Naive thymus-derived CD8-positive, alpha-beta T cell (primary cell): ENCODE measurements at places on chromosomes 13 and 19. TPM values are rescaled to one million over a fixed set of nuclear protein-coding genes. Genes with fewer than 3 reads are reported as not detected.

ATP8B3 gene
- 1.6 TPM for total RNA-seq

SIGLEC12 gene
- total RNA-seq = not detected

ZNF536 gene
- not detected for total RNA-seq

IGFL2 gene
- not detected for total RNA-seq

SLC35E1 gene
- total RNA-seq = 34.2 TPM

KATNAL1 gene
- total RNA-seq = 1.7 TPM

RNF113B gene
- total RNA-seq = not detected

PSG2 gene
- not detected for total RNA-seq

CRX gene
- total RNA-seq = not detected

DNA sequence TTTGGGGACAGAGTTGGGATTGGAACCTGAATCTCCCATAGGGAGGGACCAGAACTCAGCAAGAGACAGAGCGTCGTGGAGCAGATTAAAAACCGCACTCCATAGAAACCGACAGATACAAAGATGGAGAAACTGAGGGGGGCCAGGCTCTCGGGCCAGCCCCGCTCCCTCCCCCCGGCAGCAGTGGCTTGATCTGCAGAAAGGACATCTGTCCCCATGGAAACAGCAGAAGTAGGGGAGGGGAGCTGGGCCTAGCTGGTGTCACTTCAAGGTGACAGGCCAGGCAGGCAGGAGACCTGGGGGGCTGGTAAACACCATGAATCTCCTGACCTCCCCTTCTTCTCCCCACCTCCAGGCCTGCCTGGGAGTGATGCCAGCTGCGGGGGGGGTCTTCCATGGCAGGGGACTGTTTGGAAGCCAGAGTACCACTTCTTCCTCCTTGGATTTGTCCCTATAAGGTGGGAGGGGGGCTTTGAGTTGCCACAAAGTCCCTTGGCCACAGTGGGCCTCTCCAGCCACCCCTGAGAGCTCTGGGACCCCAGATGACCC lies 10.9 kb downstream of the TMIGD2 start:
- H3K4me3 ChIP-seq = no peak overlapping the region
- peaks cover 38% of the 10 kb centered on the region for H3K36me3 ChIP-seq
- no peak for DNase-seq
- no peak overlapping the region for H3K27ac ChIP-seq

- no peak overlapping the region for H3K27ac ChIP-seq
- H3K36me3 ChIP-seq = no peaks in the 10 kb centered on the region
- DNase-seq = no peak
- no peak overlapping the region for H3K4me3 ChIP-seq
Observed at GRCh38 chr13:77878190-77878589, 40.4 kb downstream of the EDNRB start.

DNA sequence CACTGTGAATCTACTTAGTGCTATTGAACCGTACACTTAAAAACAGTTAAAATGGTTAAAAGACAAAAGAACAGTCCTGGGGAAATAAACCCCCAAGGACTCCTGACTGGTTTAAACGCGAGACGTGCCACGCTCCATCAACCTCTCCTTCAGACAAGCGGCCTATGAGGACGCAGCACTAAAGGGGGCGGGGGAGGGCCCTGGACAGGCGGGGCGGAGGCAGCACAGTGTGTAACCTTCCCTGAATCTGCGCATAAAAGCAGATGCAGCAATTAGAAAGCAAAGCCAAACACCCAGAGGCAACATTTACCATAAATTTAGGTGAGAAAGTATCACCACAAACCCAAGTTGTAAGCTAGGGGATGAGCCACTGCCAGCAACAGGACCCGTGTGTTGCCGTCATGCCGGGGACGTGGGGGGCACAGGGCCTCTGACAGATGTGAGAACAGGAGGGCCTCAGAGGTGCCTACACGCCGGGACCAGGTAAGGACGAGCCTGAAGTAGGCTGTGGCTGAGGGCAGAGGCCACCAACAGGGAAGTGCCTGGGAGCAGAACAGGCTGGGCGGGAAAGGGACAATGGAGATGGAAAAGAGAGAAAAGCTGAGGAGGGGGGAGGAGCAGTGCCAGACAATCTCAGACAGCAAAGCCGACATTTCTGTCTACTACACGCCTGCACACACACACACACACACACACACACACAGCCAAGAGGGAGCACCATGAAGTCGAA lies 15.3 kb upstream of the ADPRHL1 start:
- peaks cover 7% of the 10 kb centered on the region for H3K36me3 ChIP-seq
- no peaks in the 10 kb centered on the region for H3K27me3 ChIP-seq
- no peaks in the 10 kb centered on the region for H3K4me1 ChIP-seq
- no peak overlapping the region for H3K27ac ChIP-seq

DNA sequence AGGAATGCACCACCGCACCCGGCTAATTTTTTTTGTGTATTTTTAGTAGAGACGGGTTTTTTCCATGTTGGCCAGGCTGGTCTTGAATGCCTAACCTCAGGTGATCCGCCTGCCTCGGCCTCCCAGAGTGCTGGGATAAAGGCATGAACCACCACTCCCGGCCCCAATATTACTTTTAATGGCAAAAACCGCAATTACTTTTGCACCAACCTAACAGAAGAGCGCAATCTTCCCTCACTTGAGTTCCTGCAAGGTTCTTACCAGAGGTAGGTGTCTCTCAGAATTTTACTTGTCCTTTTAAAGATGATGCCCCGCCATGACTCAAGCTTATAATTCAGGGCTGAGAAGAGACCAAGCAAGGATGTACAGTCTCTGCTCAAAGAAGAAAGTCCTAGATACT lies 1774.1 kb upstream of the PCDH20 start:
- no peak overlapping the region for H3K4me3 ChIP-seq
- DNase-seq = no peak
- no peaks in the 10 kb centered on the region for H3K4me1 ChIP-seq
- no peaks in the 10 kb centered on the region for H3K36me3 ChIP-seq
- H3K27ac ChIP-seq = no peak overlapping the region

DNA sequence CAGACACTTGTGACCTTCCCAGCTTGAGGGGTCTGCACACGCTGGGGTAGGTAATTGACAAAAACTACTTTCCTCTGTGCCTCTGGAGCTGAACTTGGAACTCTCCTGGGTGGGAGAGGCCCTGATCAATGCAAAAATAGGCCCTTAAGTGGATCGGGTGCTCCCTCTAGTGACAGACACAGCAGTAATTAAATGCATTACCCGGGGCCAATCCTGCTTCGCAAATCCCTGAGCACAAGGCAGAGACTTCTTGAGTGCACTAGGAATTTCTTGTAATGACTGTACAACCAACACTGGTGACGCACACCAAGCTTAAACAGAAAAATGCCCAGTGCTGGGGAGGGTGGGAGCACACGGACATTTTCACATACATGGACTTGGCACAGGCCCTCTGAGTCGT lies 10.6 kb upstream of the UBE2S start:
- H3K4me1 ChIP-seq = peaks cover 28% of the 10 kb centered on the region
- H3K27ac ChIP-seq = no peak overlapping the region
- DNase-seq = peak; percentile 69

- no peak for DNase-seq
- no peak overlapping the region for H3K4me3 ChIP-seq
- H3K36me3 ChIP-seq = peaks cover 70% of the 10 kb centered on the region
Observed at GRCh38 chr13:79398915-79399314, 7.1 kb downstream of the RBM26 start.

GRCh38 chr13:85520445-85520844 lies 278.8 kb downstream of the SLITRK6 start:
- H3K4me3 ChIP-seq = no peak overlapping the region
- H3K27ac ChIP-seq = no peak overlapping the region
- H3K36me3 ChIP-seq = no peaks in the 10 kb centered on the region
- DNase-seq = no peak
- H3K27me3 ChIP-seq = peaks cover 1% of the 10 kb centered on the region

DNA sequence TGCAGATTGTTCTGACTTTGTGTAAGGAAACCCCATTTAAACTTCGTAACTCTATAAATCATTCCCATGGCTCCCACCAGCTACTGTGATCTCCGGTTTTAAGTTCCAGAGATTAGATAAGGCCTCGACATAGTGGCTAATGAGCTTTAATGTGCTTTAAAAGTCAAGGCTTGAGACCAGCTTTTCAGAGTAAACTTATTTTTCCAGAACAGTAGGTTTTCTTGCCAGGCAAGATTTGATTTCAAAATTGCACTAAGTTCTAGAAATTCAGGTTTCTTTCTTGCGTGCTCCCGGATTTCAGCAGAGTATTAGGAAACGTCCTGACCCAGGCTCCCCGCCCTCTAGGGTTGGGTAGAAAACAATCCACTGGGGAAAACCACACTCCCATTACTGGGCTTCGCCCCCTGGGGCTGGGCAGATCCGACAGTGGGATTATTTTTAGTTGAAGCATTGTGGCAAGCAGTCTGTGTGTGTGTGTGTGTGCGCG lies 43.3 kb downstream of the CRYL1 start:
- peaks cover 21% of the 10 kb centered on the region for H3K4me1 ChIP-seq
- H3K27ac ChIP-seq = no peak overlapping the region
- peaks cover 5% of the 10 kb centered on the region for H3K36me3 ChIP-seq
- DNase-seq = no peak

- H3K27me3 ChIP-seq = no peaks in the 10 kb centered on the region
- H3K36me3 ChIP-seq = peaks cover 19% of the 10 kb centered on the region
- DNase-seq = peak; percentile 56
- peaks cover 36% of the 10 kb centered on the region for H3K4me1 ChIP-seq
- H3K27ac ChIP-seq = peak overlapping the region; percentile 99
- H3K4me3 ChIP-seq = peak overlapping the region; percentile 86
Observed at GRCh38 chr19:39407660-39408391, 1.2 kb downstream of the ZFP36 start.

DNA sequence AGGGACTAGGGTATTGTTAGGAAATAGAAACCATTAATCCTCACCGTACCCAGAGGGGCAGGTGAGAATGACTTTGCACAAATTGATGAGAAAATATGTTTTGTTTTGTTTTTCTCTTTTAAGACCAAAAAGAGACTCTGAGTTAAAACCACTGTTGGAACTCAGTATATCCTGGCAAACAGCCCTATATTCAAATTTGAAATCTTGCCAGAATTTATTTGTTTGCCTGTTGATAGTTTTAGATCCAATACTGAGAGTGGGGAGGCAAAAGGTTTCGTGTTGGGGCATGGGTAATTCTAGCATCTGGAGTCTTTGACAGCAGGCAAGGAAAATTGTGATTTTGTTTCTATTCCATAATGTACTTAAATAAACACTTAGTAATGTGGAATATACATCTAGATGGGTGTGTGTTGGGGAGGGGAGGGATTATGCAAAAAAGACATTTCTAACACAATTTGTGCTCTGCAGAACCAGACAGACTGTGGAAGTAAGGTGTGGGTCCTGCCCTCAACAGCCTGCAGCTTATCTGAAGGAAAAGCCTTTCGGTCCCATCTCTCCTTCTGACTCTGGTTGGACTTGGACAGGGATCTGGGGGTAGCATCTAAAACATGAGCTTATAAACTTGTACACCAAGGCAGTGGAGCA lies 190.7 kb downstream of the OXGR1 start:
- no peaks in the 10 kb centered on the region for H3K36me3 ChIP-seq
- no peak overlapping the region for H3K4me3 ChIP-seq
- H3K27ac ChIP-seq = no peak overlapping the region
- DNase-seq = no peak
- H3K27me3 ChIP-seq = peaks cover 6% of the 10 kb centered on the region

DNA sequence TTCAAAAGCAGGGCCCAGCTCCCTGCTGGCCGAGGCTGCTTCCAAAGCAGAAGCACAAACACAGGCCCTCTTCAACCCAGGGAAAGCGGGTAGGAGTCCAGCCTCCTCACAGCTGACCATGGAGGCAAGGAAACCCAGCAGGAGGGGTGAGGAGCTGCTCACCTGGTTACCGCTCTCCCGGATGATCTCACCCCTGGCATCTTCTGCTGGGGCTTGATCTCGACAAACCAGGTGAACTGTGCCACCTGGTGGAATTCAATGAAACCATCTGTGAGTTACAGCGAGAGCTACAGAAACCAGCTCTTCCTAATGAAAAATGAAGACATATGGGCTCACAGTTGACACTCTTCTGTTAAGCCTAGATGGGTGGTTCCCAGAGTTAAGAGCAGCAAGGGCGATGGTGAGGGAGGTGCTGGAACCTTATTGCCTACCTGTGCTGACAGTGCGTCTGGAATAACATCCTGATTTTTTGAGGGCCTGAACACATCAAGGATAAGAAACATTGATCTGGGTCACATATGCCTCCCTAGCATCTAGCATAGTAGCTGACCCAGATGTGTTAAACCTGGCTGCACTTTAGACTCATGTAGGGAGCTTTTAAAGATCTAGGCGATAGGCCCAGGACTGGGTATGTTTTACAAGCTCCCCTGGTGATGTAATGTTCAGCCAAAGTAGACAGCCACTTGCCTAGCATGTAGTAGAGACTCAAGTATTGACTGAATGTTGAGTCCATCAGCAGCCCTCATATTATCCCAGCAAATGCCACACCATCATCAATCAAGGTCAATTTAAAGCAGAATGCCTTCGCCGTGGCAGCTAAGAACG lies 6.1 kb downstream of the DHRS12 start:
- no peak overlapping the region for H3K27ac ChIP-seq
- H3K27me3 ChIP-seq = no peaks in the 10 kb centered on the region
- peak; percentile 76 for DNase-seq
- H3K4me1 ChIP-seq = peaks cover 38% of the 10 kb centered on the region

GRCh38 chr19:38433268-38433733 lies at the start of gene RYR1:
RYR1 (plus strand) TSS chr19:38433691; CDS start chr19:38433830, 139 bp downstream.
- peaks cover 10% of the 10 kb centered on the region for H3K4me1 ChIP-seq
- H3K27me3 ChIP-seq = peaks cover 19% of the 10 kb centered on the region
- DNase-seq = no peak

DNA sequence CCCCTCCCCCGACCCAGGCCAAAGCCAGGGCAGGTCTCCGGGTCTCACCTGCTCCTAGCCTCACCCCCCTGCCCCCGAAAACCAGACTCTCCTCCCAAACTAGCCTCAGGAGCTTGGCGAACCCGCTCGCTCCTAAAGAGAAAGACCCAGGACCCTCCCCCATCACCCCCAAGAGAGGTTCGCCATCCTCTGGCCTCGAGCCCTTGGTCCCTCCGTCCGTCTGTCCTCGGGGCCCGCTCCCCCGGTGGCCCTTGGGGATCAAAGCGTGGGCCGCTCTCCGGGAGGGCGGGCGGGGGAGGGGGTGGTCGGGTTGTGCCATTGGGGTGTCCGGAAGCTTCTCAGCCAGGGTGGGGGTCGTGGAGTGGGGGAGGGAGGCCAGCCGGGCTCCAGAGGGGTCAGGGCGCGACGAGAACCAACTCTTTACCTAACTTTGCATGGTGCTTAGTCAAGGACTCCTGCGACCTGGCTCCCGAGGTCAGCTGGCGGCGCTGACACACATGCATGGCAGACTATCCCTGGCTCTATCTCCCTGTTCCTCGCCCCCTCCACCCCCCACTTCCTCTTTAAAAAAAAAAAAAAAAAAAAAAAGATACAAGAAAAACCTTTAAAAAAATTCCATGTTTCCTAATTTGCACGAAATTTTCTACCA lies 15.6 kb downstream of the SMIM24 start:
- peaks cover 4% of the 10 kb centered on the region for H3K4me1 ChIP-seq
- DNase-seq = no peak
- no peak overlapping the region for H3K27ac ChIP-seq
- peaks cover 18% of the 10 kb centered on the region for H3K36me3 ChIP-seq
- H3K27me3 ChIP-seq = no peaks in the 10 kb centered on the region

DNA sequence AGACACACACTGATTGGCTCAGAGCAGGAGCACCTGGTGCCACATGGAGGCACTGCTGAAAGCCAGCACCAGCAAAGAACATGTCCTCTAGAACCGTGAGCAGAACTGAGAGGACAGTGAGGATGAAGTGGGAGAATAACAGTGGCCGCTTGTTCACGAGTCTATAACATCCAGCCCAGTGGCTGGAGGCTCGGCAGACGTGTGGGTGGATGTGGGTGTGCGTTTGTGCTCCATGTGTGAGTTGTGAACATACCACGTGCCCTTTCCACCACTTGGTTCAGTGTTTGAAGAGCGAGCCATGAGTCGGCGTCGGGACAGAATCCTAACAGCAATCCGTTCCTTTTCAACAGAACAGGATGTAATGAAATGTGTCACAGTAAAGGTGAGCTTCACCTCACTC lies 113.0 kb downstream of the SOX1 start:
- no peak overlapping the region for H3K27ac ChIP-seq
- H3K4me3 ChIP-seq = no peak overlapping the region
- H3K36me3 ChIP-seq = no peaks in the 10 kb centered on the region
- no peaks in the 10 kb centered on the region for H3K4me1 ChIP-seq
- H3K27me3 ChIP-seq = no peaks in the 10 kb centered on the region
- DNase-seq = no peak
